ENCODE measurements at places on chromosomes 4 and X.

GRCh38 chr4:139700568-139700967, 34.9 kb downstream of the MGST2 start:
- DNase-seq, result no peak

- no peak for DNase-seq
Measured at GRCh38 chr4:116180157-116180601, 905.2 kb downstream of the TRAM1L1 start.

DNA sequence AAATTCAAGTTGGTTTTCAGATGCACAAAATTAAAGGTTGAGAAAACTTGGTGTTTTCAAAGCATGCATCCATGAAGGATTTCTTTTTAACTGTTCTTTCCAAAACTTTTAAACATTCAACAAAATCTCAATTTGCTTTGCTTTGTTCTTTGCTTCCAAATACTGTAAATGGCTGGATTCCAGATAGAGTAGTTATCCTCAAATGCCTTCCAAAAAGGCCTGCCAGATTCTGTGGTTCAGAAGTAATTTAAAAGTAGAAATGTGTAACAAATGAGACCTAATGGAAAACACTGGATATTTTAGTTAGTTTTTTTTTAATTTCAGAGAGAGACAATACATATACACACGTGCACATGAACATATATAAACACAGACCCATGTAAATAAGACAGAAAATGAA, 97.3 kb downstream of the NR3C2 start:
- DNase-seq, result no peak

DNA sequence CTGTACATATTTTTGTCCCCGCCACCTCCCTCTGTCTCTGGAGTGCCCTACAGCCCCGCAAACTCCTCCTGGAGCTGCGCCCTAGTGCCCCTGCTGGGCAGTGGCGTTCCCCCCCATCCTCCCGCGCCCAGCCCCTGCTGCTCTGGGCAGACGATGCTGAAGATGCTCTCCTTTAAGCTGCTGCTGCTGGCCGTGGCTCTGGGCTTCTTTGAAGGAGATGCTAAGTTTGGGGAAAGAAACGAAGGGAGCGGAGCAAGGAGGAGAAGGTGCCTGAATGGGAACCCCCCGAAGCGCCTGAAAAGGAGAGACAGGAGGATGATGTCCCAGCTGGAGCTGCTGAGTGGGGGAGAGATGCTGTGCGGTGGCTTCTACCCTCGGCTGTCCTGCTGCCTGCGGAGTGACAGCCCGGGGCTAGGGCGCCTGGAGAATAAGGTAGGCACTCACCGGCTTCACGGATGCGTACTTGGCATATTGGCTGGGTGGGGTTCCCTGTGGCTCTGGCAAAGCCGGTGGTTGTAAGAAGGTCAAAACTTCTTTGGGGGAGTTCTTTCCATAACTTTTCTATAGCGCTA, 653 bp downstream of the HHIP start:
- no peak for DNase-seq

DNA sequence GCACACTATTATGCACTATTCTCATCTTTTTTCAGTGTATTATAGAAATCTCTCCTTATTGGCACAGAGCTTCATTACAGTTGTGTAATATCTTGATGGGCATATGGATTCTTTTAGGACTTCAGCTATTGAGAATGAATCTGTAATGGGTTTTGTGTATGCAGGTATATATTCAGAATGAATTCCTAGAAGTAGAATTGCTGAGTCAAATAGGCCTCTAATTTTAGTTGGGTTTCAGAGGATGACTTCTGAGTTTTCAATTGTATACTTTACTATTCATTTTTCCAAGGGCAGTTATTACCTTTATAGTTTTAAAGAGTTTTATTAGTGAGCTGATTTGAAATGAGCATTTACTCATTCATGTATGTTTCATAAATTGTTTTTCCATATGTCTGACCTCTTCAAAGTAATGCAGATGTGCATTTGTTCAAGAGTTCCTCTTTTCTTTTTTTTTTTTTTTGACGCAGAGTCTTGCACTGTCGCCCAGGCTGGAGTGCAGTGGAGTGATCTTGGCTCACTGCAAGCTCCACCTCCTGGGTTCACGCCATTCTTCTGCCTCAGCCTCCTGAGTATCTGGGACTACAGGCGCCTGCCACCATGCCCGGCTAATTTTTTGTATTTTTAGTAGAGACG, 19.5 kb downstream of the CASP6 start:
- no peak for DNase-seq

DNA sequence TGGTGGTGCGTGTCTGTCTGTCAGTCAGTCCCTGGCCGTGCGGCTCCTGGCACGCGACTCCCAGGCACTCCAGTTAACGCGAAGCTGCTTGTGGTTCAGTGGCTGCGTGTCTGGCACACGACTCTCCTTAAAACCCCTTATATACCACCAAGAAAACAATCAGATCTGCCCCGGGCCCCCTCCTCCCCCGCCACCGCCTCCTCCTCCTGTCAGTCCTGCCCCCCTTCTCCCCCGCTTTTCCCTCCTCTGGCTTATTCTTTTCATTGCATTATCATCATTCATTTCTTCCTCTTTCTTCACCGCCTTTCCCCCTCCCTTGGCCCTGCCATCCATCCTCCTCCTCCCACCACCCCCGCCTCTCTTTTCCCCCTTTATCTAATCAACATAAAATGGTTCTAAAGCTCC, at the start of gene NEUROG2:
Gene NEUROG2 (minus strand): TSS at position 115 of the 405 bp plus-strand sequence. CDS start 705 bp downstream, outside the sequence.
- DNase-seq, result no peak

- no peak for DNase-seq
Measured at GRCh38 chr4:3313556-3314228, 20.9 kb downstream of the RGS12 start.

DNA sequence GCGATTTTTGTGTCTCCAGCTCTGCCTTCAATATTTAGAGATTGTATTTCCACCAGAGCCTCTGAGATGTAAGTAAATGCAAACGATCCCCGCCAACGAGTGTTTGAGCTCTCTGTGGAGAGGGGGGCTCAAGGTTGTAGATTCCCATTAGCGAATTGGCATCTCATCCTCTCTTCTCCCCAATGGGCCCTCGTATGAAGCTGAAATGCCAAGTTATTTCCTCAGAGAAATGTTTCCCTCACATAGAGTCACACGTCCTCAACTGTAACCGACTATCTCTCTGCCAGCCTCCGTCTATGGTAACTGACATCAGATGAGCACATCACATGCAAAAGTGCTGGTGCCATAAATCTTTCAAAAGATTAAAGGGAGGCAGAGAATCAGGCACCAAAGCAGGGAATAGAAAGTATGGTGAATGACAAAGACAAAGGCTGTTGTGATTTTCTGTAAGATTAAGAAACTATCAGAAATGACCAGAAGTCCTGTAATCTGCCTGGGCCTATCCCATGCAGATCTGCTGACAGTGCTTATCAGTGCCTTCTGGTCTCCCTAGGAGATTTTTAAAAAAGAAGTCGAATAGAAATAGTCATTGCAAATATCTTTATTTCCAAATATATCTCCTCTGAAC, 157.1 kb downstream of the PDGFRA start:
- DNase-seq, result no peak

- no peak for DNase-seq
Measured at GRCh38 chr4:98967786-98968329, 27.7 kb upstream of the METAP1 start.

DNA sequence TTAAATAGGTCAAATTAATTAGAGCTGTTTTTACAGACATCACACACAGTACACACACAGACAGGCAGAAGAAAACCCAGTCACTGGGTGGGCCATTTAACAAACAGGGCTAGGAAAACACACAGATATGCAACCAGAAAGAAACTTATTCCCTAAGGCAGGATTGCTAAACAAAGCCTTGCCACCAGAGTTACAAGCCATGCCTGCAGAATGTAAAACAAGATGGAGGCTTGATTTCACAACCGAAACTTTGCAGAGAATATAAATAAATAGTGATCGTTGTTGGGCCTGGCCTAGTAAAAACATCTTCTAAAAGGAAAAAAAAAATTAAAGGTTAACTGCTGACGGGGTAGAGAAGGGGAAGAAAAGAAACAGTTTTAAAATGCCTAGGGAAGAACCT, 212.3 kb downstream of the NAP1L3 start:
- DNase-seq, result no peak

DNA sequence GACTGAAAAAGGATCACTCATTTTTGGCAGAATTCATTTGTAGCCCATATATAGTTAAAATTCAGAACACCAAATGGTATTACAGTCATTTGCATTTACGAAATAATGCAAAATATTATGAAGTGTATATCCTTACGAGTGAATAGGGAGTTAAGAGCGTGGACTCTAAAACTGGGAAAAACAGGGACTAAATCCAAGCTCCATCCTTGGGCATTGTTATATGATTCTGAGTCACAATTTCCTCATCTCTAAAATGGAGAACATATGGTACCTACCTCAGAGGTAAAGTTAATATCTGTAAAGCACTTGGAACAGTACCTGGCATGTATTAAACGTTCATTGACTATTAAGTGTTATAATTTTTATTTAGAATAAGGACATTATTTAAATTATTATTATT, 106.3 kb downstream of the ZAR1 start:
- DNase-seq, result no peak

GRCh38 chr4:14265651-14266050, 638.1 kb upstream of the BOD1L1 start:
- no peak for DNase-seq

DNA sequence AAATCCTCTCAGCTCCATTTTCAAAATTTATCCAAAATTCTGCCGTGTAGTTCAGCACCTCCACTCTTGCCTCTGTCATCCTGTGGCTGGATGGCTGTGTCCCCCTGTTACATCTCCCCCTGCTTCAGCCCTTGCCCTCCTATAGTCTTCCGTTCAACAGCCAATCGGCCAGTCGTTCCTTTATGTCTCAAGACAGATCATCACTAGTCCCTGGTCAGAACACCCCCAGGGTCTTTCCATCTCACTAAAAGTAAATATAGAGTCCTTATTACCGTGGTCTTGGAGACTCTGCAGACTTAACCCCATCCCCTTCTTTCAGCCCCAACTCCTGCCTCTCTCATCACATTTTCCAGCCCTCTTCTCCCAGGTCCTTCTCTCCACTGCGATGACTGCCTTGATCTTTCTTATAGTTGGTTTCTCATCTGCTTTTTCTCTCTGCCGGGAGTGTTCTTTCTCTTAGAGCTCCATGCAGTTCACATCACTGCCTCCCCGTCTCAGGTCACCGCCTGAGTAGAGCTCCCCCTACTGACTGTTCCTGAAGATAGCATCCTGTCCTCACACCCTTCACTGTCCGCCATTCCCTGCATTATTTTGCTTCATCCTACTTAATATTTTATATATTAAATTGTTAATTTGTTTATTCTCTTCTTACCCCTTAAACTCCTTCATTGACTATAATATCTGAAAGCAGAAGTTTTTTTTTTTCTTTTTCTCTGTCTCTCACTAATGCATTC, 736.9 kb upstream of the MAGEB2 start:
- DNase-seq, result no peak

DNA sequence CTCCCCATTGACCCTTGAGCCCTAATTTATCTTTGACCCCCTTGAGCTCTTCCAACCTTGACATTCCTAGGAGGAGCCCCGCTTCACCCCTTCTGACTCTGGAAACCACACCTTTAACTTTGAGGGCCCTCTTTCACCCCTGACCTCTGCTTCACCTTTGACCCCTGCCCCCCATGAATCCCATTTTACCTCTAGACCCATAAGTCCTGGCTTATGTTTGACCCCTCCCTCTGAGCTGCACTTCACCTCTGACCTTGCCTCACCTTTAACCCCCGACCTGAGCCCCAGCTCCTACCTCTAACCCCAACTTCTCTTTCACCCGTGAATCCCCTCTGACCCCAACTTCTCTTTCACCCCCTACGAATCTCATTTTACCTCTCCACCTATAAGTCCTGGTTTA, 169.7 kb downstream of the THOC2 start:
- DNase-seq, result no peak

GRCh38 chr4:106471151-106471550, 102.6 kb upstream of the GIMD1 start:
- no peak for DNase-seq

DNA sequence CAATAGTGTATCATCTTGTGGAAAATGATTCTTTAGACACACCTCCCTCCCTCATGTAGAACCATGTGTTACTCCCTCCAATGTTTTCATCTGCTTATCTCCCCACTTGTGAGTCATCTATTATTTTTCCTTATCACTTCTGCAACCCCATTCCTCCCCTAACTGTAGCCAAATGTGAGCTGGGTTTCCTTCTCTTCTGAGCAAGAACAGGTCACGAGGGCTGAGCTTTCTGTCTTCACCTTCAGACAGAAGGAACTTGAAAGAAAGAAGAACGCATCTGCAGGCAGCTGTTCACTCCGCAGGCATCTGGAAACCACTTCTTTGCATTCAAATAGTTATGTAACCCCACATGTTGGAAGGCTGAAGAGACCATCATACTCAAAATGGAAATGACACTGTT, 1.8 kb downstream of the PPP1R2C start:
- DNase-seq, result no peak

DNA sequence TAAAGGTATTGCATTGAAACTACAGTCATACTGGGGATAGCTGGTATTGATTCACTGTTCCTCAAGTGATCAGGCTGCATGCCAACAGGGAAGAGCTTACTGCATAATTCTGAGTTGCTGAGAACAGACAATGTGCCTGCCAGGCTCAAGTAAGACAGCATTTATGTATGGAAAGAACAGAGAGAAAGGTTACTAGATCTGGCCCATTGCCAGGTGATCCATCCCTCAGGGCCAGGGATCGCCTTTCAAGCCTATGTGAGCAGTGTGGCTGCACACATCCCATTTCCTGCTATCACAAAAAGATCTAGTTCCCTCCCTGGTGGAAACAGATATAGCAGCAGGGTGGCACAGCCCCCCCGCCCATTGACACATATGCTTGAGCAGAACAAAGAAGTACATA, 254.0 kb downstream of the TMA16 start:
- DNase-seq, result no peak

DNA sequence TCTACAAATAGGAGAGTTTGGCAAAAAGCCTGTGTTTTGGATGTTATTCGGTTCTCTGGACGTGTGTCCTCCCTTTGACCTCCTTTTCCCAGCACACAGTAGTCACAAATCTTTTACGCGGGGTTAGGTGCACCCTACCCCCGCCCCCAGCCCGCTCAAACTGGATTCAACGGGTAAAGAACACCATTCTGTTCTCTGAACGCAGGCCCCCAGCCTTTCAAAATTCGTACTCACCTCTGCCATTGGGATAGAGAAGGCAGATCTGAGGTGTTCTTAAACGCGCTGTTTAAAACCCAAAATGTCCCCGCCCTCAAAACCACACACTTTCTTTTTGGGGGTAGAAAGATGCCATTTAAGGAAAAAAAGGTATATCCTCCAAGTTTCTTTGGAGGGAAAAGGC, 2.7 kb downstream of the LEF1 start:
- peak; percentile 55 for DNase-seq

DNA sequence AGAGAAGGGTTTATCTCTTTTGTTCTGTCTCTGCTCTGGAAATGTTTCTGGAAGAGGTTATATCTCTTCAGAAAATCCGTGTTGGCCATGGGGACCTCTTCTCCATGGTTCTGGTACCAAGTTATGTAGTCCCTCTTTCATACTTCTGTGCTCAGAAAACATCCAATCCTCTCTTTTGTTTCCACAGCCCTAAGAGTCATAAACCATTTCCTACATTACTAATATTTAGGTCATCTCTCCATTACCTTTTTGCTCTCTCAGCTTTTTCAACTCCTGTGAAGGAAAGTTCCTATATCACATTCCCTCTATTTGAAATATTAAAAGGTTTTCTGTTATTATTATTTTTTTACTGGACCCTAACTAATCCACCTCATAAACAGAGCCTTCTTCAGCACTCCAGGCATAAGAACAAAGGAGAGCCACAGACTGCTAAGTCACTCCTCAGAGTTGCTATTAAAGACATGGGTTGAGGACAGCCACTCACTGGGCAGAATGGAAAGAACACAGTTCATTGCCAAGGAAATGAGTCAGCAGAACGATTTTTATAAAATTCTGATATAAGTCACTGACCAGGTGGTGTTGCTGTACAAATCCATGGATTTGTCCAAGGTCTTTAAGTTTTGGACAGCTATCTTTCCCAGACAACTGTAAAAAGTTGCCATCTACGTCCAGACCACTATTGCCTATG, 122.4 kb upstream of the NPY2R start:
- DNase-seq, result no peak

All from CD4-positive, alpha-beta T cell treated with Interleukin-2 at 100 ng/mL for 4 hours (primary cell).